ENCODE measurements at places on chromosomes 3 and 15.

DNA sequence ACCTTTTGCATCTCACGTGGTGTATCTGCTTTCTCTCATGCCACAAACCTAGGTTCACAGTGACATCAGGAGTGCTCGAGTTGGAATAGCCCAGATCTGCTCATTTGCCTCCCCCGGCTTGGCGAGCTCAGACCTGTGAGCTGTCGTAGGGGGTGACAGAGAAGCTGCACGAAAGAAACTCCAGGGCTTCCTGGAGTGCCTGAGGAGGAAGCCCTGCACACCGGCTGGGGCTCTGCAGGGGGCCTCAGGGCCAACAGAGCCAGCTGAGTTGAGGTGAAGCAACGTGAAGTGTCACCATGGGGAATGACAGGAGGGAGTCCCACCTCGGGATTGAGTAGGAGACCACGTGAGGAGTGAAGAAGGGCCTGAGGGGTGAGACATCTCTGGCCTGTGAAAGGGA is 62.5 kb downstream of the RPN1 start:
- DNase-seq: no peak

DNA sequence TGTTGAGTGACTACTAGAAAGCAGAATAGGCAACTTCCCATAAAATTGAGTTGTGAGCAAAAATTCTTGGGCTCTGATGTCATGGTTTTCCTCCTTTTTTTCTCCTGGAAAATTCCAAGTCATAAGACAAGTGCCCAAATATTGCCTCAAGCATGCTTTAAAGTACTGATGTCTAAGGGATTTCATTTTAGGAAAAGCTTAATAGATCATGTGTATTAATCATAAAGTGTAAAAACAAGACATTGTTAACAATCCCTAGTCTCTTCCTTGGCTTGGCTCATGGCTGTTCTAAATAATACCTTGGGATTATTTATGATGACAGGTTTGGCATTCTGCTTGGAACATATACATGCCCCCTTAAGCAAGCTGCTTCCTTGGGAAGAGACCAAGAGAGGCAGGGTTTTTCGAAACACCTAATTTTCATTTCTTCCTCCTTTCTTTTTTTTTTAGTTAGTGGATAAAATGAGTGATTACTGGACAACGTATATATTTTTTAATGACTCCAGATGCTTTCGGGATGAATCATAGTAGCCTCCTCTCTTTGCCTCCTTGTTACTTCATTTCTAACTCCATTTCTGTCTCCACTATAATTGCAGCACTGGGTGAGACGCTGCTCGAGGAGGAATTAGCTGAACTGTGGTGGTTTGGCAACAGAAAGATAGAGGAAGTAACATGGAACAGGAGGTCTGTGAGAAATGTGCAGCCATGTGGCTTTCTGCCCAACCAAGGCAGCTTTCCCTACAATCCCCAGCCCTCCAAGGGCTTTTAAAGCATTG is 104.9 kb downstream of the TPRG1 start:
- no peak for DNase-seq

DNA sequence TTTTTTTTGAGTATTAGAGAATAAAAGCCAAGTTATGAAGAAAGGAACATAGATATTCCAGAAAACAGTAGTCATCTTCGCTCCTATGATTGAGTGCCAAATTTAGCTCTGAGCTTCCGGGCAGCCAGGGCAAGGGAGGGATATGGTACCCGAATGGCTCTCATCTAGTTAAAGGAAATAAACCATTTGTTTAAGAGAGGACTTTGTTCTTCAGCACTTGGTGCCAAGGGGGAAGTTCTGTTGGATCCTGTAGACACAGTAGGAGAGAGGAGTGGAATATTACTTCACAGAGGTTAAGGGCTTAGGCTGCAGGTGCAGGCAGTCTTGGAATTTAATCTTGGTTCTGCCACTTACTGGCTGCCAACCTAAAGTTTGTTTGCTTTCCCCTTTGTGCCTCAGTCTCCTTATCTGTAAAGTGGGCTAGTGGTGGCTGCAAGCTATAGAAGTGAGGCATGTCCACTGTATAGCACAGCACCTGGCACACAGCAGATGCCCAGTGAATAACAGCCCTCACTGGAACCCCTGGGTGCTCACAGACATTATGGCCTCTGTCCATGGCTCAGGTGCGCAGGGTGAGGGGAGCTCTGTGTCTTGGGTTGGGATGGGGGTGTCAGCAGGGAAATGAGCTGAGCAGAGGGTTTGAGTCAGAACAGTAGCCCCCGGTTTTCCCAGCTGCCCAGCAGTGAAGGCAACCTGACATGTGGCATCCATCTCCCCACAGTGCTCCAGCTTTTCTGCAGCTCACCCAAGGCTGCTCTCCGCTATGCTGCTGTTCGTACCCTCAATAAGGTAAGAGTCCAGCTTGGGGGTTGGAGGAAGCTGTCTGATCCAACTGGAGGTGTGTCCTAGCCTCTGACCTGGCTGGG is 10.4 kb downstream of the COPG1 start:
- DNase-seq: no peak

DNA sequence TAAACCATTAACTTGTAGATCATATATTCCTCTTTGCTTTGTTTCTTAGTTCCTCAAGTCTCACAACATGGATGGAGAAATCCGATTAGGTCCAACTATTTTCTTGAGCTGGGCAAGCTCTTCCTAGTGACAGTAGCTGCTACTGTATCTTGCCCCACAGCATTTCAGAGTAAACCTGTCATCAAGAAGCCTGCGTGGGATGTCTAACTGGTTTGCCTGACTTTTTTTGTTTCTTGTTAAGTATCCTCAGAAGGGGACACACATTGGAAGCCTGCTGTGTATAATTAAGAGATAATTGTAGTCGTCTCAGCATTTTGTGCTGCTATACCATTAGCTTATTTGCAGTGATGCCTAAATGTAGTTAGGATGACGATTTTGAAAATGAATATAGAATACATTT is 29.3 kb upstream of the STT3B start:
- no peak for DNase-seq

GRCh38 chr3:58996730-58997129 is 53.1 kb downstream of the CFAP20DC start:
- DNase-seq: no peak

GRCh38 chr3:55014081-55014480 is 86.2 kb upstream of the LRTM1 start:
- DNase-seq: no peak

DNA sequence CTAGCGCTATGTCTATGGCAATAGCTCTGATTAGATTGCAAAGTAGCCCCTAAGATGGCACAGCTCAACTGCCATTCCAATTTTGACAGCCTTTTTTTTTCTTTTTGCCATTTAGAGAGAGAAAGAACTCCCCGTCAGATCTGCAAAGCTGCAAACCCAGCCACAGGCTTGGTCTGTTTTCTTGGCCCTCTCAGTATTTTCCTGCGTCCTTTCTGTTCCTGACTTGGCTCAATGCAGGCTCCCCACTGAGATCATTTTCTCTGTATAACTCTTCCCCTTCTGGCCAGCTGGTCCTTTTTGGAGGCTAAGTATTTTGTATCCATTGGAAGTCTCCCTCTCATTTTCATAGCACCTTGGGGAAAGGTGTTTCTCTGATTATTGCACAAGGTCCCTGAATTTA is 386.7 kb downstream of the UNC13C start:
- DNase-seq: no peak

DNA sequence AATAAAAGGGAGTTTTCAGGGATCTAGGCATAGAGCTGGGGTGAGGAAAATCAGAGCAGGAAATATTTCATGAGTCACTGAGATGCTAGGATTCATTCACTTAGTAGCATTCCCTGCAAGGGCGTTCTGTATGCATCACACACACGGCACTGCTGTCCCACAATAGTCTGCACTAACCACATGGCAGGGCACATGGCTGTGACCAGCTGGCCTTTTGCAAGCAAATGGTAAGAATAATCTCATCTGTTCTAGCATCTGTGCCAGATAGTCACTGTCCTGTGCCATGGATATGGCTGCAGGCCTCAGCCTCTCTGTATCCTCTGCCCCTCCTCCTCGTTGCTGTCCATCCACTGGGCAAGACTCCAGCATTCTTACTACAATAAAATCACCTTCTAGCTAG is 37.8 kb downstream of the BOC start:
- no peak for DNase-seq

GRCh38 chr3:78868570-78868969 is 899.2 kb downstream of the ROBO1 start:
- DNase-seq: no peak

DNA sequence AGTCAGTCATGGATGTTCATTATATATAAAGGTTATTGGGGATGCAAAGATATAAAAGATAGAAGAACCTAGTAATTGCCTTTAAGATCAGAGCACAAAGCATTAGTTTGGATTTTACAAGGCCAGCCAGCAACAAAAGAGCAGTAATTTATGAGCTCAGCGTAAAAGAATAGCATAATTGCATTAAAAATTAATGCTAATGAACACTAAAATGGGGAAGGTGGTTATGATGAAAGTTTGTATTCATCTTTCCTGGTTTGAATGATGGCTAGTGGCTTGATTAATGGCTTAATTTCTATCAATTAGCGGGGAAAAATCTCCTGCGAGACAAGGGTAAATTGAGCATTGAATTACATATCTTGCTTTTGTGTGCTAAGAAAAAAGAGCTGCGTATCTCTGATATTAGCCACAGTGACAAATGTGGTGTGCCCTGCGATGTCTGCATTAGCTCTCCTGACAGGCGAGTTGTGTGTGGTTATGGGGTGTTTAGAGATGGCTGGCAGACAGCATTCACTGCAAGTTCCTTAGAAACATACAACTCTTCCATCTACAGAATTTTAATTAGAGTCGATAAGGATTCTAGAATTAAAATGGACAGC is 42.8 kb upstream of the MLF1 start:
- no peak for DNase-seq

DNA sequence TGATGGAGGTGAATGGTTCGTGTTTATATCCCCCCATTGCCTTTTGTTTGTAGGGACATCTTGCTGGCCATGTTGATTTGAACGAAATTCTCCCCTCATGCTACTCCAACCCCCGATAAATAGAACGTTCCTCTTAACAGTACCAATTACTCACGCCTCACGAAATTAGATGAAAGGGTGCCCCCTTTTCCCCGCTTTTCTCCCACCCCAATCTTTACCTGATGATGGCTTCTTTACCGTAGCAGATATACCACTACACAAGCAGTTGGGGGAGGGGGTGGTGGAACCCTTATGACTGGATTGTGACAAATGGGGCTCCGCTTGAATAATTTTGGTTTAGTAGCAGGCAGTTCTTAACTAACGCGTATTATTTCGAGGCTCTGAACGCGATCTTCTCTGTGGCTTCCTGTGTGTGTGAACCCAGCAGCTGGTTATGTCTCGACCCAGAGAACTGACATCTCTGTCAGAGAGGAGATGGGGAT is 1.1 kb downstream of the PIAS1 start:
- DNase-seq: peak; percentile 54

DNA sequence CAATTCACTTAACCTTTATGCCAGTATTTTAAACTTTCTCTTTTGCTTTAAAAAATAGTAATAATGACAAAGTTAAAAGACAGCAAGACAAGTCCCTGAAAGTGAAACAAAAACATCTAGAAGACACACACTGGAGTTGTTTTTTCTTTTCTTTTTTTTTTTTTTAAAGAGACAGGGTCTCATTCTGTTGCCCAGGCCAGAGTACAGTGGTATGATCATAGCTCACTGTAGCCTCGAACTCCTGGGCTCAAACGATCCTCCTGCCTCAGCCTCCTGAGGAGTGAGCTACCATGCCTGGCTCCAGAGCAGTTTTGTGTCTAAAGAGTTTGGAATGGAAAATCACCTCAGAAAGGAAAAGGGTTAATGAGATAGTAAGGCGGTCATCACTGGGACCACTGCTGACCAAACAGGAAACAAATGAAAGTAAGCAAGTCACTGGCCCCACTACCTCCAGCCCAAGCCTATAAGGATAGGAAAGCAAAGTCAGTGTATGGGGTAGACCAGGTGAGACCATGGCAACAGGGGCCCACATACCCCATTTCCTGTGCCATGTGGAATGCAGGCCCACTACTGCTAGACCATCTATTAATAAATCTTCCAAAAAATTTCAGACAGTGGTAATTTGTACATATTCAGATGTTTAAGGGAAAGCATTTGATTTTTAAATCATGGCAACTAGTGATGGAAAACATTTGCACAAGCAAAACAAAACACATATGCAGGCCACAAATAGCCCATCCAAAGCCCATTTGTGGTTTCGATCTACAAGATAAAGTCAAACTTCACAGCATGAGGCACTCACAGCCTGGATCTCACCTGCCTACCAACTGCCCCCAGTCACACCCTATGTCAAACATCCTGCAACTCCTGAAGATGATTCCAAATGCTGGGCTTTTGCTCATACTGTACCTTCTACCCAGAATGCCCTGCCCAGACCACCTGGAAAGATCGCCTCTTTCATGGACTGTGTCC is 62.6 kb downstream of the OSBPL10 start:
- peak; percentile 60 for DNase-seq

DNA sequence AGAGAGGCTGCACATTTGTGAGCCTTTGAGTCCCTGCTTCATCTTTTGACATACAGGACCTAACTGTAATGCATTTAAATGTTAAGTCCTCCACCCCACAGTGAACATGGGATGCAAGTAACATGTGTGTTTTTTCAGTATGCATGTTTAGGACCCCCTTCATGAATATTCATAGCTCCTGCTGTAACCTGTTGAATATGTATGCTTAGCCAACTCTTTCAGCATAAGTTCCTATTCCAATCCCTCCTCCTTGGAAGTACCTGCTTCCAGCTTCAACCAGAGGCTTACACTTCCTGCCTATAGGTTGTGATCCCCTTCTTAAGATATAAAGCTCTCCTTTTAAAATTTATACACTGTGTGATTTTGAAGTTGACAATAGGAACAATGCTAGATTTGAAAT is 36.9 kb upstream of the GNB4 start:
- no peak for DNase-seq

DNA sequence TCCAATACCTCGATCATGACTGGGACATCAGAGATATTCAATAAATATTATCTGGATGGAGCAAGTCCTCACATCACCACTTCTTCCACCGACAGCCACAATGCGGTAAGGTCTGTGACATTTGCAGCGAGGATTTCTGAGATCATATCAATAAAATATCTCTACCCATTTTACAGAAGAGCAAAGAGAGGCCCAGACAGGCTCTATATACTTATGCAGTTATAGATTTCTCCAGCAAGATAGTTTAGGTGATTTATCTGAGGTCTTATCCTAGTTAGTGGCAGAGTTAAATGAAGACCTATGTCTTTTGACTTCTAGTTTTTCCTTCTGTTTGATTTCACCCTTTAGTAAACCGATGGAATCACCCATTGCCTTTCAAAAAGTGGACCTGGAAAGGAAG is 81.6 kb downstream of the TNIK start:
- DNase-seq: no peak

- DNase-seq: no peak
Measured at GRCh38 chr15:91926908-91927270, 73.4 kb downstream of the SLCO3A1 start.

GRCh38 chr3:151625086-151625485 is 108.6 kb upstream of the AADACL2 start:
- DNase-seq: no peak

- DNase-seq: no peak
Measured at GRCh38 chr3:145739926-145740325, 421.1 kb downstream of the PLOD2 start.

DNA sequence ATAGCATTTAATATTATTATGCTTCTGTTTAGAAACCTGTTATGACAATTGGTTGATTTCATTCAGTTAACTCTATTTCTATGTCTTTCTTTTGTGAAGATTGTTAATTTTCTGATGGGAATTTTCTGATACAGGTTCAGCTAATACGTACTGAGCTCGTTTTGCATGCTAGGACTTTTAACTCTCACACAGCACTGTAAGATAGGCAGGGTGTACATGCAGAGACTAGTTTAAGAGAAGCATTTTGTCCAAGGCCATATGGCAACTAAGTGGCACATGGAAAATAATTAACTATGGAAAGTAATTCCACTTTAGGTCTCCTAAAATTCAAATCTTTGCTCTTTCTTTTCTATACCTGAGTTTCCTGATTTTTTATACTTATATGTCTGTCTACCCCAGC is 81.9 kb downstream of the IL1RAP start:
- no peak for DNase-seq

Measured in germinal center (tissue), 1 donor.